Activated CD4-positive, alpha-beta T cell treated with anti-CD3 and anti-CD28 coated beads, Interleukin-2, amount 50 U/mL, for 1 hour (primary cell): ENCODE measurements at places on chromosomes 2 and 18.

DNA sequence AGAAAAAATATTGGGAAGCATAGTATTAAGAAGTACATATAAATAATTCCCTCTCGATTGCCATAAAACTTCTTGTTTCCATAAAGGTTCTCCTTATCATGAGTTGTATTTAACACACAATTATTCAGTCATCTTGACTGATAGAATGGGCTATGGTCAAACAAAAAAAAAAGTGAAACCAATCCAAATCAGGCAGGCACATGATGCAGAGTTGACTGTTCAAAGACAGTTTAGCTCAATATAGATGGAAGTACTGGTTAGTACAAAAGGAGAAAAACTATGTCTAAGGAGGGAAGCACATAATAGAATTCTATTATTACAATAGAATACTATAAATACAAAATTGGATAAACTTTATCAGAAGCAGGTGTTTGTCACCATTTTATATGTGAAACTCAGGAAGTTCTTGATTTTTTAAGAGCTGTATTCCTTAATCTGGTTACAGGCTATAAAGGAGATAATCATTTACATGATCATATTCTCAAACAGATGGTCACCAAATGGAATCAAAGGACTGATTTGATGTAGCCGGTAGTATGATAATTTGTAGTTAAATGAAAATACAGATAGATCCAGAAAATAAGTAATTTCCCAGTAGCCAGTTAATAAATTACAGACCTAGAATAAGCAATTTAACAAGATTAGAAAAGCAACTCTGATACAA lies 18.2 kb upstream of the CALCRL start:
- no peak for DNase-seq

GRCh38 chr2:45725731-45726130 lies 74.3 kb downstream of the PRKCE start:
- no peak for DNase-seq

- no peak for DNase-seq
These were observed 85.9 kb downstream of the CALCRL start for GRCh38 chr2:187362151-187362550.

DNA sequence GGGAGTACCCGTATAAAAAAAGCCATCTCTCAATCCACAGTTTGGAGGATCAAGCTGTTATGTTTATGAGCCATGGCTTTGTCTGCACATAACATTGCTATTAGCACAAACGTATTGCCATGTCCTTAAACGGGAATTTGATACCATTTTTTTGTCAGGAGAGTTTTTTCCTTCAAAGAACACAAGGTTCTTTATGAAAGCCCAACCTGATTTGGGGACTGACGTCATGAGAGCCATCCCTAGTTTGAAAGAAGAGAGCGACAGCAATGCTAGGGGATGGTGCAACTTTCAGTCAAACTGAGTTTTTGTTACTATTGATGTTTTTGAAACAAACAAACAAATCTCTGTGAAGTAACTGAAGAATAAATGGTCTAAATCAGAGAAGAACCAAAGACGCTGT lies 376.6 kb downstream of the EIPR1 start:
- no peak for DNase-seq

GRCh38 chr2:6080932-6081753 lies 389.0 kb downstream of the SOX11 start:
- no peak for DNase-seq
